ENCODE measurements at places on chromosomes 3 and 15. TPM values are rescaled to one million over a fixed set of nuclear protein-coding genes. Genes with fewer than 3 reads are reported as not detected.

Gene FEZF2
- total RNA-seq: not detected

- H3K4me3 ChIP-seq: no peak overlapping the region
- no peak overlapping the region for H3K27ac ChIP-seq
- no peaks in the 10 kb centered on the region for H3K27me3 ChIP-seq
- peaks cover 4% of the 10 kb centered on the region for H3K36me3 ChIP-seq
Measured at GRCh38 chr3:52845157-52845556, 10.3 kb upstream of the MUSTN1 start.

DNA sequence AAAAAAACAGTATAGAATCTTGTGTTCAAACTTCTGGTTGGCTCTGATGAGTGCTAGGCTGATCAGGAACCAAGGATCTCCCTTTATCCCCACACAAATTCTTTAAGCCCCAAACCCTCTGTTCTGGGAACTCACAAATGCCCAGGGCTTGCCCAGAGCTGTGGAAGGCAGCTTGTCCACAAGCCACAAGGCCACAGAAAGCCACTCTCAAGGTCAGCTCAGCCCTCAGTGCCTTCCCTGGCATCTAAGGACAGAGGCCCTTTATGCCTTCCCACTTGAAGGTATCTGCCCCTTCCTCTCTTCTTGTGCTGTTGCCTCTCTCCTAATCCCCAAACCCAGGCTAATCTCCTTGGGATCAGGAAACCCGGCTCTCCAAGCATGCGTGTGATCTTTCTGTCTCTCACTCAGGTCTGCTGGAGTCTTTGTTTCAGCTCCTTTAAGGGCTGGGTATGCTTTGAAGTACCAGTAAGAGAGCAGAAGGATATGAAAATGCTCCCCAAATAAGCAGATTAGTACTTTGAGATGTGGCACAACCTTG lies 145.0 kb upstream of the TRIM42 start:
- H3K4me1 ChIP-seq: no peaks in the 10 kb centered on the region
- H3K36me3 ChIP-seq: no peaks in the 10 kb centered on the region
- peaks cover 6% of the 10 kb centered on the region for H3K27me3 ChIP-seq
- H3K27ac ChIP-seq: no peak overlapping the region
- H3K4me3 ChIP-seq: no peak overlapping the region
- no peak for DNase-seq

Gene OR5H14
- total RNA-seq: not detected

DNA sequence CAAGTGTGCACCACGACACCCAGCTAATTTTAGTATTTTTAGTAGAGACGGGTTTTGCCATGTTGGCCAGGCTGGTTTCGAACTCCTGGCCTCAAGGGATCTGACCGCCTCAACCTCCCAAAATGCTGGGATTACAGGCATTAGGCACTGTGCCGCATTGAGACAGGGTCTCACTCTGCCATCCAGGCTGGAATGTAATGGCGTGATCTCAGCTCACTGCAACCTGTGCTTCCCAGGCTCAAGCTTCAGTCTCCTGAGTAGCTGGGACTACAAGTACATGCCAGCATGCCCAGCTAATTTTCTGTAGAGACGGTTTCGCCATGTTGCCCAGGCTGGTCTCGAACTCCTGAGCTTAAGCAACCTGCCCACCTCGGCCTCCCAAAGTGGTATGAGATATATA lies 51.6 kb downstream of the ACAD9 start:
- peaks cover 5% of the 10 kb centered on the region for H3K27me3 ChIP-seq
- DNase-seq: no peak
- no peak overlapping the region for H3K4me3 ChIP-seq
- H3K27ac ChIP-seq: no peak overlapping the region
- H3K36me3 ChIP-seq: no peaks in the 10 kb centered on the region
- H3K4me1 ChIP-seq: no peaks in the 10 kb centered on the region

Gene MORF4L1
- 268 TPM for total RNA-seq

GRCh38 chr3:100288288-100288894 lies 27.6 kb downstream of the TBC1D23 start:
- H3K27me3 ChIP-seq: no peaks in the 10 kb centered on the region
- H3K27ac ChIP-seq: no peak overlapping the region
- no peak for DNase-seq
- H3K4me3 ChIP-seq: no peak overlapping the region
- peaks cover 11% of the 10 kb centered on the region for H3K4me1 ChIP-seq

Gene PPP1R14D
- total RNA-seq: not detected

Gene PRR23C
- not detected for total RNA-seq

DNA sequence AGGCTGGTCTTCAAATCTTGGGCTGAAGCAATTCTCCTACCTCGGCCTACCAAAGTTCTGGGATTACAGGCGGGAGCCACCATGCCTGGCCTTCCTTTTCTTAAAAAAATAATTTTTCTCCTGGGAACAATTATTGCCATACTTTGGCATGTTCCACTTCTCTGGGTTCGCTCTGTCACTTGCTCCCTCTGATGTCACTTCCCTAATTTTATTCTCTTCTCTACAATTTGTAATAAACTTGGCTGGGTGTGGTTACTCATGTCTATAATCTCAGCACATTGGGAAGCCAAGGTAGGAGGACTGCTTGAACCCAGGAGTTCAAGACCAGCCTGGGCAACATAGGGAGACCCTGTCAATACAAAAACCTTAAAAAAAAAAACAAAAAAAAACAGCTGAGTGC lies 6.1 kb upstream of the IMPDH2 start:
- H3K27me3 ChIP-seq: no peaks in the 10 kb centered on the region
- H3K4me1 ChIP-seq: no peaks in the 10 kb centered on the region
- H3K27ac ChIP-seq: no peak overlapping the region
- peaks cover 11% of the 10 kb centered on the region for H3K36me3 ChIP-seq
- no peak overlapping the region for H3K4me3 ChIP-seq

DNA sequence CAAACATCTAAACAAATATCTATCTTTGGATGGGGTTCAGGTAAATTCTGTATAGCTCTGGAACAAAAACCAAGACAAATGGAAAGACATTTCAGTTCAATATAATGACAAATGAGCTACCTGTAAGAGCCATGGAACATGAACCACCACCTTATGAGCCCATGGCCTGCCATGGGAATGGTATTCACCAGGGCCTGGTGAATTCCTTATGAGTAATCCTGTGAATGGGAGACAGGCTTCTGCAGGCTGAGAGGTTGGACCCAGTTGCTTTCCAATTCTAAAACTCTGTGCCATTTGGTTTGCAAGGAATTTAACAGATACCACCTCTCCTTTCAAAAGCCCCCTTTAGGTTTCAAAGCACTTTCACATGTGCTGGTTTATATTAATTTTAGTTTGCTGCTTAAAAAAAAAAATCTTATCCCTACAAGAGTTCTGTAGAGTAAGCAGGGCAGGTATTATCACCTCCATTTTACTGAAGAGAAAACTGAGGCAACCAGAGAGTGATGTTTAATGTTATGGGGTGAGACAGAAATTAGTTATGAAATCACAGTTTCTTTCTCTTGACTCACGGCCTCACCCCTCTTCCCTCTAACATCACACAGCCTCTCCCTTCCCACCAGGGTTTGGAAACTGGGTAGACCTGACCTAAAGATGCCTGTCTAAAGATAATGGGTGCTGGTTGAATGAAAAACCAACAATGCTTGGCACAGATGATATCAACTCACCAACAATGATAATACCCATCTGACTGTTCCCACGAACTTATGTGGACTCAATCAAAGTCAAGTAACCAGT lies 397.6 kb upstream of the WNT5A start:
- H3K36me3 ChIP-seq: no peaks in the 10 kb centered on the region
- no peaks in the 10 kb centered on the region for H3K27me3 ChIP-seq
- no peak for DNase-seq
- H3K4me1 ChIP-seq: no peaks in the 10 kb centered on the region
- H3K4me3 ChIP-seq: no peak overlapping the region
- H3K27ac ChIP-seq: no peak overlapping the region

Gene LRRC34
- total RNA-seq: 8.1 TPM

Gene PIGBOS1
- 13.8 TPM for total RNA-seq

Gene PRRT3
- total RNA-seq: 5.3 TPM

GRCh38 chr3:134357261-134357913 lies 16.9 kb downstream of the AMOTL2 start:
- H3K4me1 ChIP-seq: no peaks in the 10 kb centered on the region
- H3K27me3 ChIP-seq: peaks cover 2% of the 10 kb centered on the region
- H3K4me3 ChIP-seq: no peak overlapping the region
- no peaks in the 10 kb centered on the region for H3K36me3 ChIP-seq
- no peak overlapping the region for H3K27ac ChIP-seq

Gene ARNT2
- total RNA-seq: not detected

GRCh38 chr15:101326026-101326315 lies 30.9 kb upstream of the SNRPA1 start:
- peaks cover 3% of the 10 kb centered on the region for H3K36me3 ChIP-seq
- no peak overlapping the region for H3K4me3 ChIP-seq
- DNase-seq: no peak
- H3K27me3 ChIP-seq: peaks cover 2% of the 10 kb centered on the region
- H3K27ac ChIP-seq: no peak overlapping the region

GRCh38 chr15:74213858-74214284 lies 11.3 kb upstream of the STRA6 start:
- H3K27me3 ChIP-seq: peaks cover 7% of the 10 kb centered on the region
- H3K27ac ChIP-seq: no peak overlapping the region
- H3K4me1 ChIP-seq: no peaks in the 10 kb centered on the region
- H3K4me3 ChIP-seq: no peak overlapping the region
- no peaks in the 10 kb centered on the region for H3K36me3 ChIP-seq

Gene CADPS
- not detected for total RNA-seq

DNA sequence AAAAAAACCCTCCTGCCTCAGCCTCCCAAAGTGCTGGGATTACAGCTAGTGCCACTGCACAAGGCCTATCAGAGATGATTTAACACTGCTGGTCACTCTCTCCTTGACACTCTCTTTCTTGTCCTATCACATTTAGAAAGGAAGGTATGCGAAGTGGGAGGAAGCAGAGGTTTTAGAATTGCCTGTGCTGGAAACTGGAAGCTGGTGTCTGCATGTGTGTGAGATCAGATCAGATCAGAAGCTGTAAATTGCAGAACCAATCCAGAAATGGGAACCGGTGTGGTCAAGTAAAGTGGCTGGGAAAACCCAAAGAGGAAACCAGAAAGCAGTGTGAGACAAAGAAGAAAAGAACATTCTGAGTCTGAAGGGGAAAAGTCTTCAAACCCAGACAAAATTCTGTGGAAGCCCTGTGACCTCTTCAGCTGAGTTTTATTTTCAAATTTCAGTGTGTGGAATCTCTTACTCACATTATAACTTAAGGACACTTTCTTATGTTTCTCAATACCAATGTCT lies 2.8 kb downstream of the EFHB start:
- peak overlapping the region; percentile 36 for H3K4me3 ChIP-seq
- peaks cover 23% of the 10 kb centered on the region for H3K4me1 ChIP-seq
- H3K27ac ChIP-seq: no peak overlapping the region
- peaks cover 10% of the 10 kb centered on the region for H3K27me3 ChIP-seq
- DNase-seq: no peak

DNA sequence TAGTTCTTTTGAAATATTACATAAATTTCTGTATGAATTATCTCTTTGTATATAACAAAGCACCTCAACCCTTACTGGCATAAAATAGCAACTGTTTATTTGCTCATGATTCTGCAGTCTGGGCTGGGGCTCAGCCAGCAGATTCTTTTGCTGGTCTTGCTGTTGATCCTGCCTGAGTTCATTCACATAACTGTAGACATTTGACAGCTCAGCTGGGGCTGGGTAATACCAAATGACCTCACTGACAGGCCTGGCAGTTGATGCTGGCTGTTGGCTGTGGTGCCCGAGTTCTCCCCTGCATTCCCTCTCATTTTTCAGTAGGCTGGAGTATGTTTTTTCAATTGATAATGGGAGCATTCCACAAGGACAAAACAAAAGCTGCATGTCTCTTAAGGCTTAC lies 449.9 kb upstream of the GOLIM4 start:
- no peaks in the 10 kb centered on the region for H3K27me3 ChIP-seq
- no peak overlapping the region for H3K4me3 ChIP-seq
- H3K27ac ChIP-seq: no peak overlapping the region
- H3K36me3 ChIP-seq: no peaks in the 10 kb centered on the region
- no peaks in the 10 kb centered on the region for H3K4me1 ChIP-seq
- DNase-seq: no peak

GRCh38 chr3:37811625-37812498 lies 49.8 kb upstream of the CTDSPL start:
- H3K36me3 ChIP-seq: no peaks in the 10 kb centered on the region
- DNase-seq: no peak
- H3K27me3 ChIP-seq: peaks cover 8% of the 10 kb centered on the region
- no peaks in the 10 kb centered on the region for H3K4me1 ChIP-seq
- no peak overlapping the region for H3K4me3 ChIP-seq
- H3K27ac ChIP-seq: no peak overlapping the region

Gene RASGRF1
- not detected for total RNA-seq

GRCh38 chr3:120192159-120192558 lies 92.9 kb downstream of the GPR156 start:
- DNase-seq: no peak
- H3K36me3 ChIP-seq: peaks cover 1% of the 10 kb centered on the region
- peaks cover 7% of the 10 kb centered on the region for H3K27me3 ChIP-seq
- H3K4me1 ChIP-seq: no peaks in the 10 kb centered on the region

DNA sequence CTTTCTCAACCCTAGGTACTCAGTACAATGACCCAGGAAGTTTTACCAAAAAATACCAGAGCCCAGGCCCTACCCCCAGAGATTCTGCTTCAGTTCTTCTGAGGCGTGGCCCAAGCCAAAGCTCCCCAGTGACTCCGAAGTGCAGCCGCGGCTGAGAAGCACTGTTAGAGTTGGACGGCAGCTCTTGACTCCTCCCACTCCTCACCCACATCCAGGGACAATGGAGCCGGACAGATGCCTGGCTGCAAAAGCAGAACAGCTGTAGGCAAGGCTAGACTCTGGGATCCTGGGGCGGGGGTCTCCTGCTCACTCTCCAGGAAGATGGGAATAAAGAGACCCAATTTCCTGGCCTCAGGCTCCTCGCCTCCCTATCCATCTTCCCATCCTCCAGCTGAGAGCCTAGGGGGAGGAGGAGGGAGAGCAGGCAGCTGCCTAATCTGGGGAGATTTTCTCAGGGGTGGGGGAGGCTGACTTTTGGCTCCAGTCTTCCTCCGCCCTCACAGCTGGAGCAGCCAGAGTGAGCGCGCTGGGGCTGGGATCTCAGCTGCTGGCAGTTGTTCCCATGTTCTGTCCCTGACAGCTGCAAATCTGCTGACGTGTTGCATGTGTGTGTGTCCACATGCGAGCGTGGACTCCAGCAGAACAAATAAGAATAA lies 223.8 kb downstream of the OPA1 start:
- no peaks in the 10 kb centered on the region for H3K36me3 ChIP-seq
- H3K27ac ChIP-seq: no peak overlapping the region

Gene RGMA
- not detected for total RNA-seq

- H3K27me3 ChIP-seq: peaks cover 4% of the 10 kb centered on the region
- H3K27ac ChIP-seq: no peak overlapping the region
- no peak for DNase-seq
- no peaks in the 10 kb centered on the region for H3K36me3 ChIP-seq
Measured at GRCh38 chr3:3665961-3666640, 133.1 kb upstream of the LRRN1 start.

DNA sequence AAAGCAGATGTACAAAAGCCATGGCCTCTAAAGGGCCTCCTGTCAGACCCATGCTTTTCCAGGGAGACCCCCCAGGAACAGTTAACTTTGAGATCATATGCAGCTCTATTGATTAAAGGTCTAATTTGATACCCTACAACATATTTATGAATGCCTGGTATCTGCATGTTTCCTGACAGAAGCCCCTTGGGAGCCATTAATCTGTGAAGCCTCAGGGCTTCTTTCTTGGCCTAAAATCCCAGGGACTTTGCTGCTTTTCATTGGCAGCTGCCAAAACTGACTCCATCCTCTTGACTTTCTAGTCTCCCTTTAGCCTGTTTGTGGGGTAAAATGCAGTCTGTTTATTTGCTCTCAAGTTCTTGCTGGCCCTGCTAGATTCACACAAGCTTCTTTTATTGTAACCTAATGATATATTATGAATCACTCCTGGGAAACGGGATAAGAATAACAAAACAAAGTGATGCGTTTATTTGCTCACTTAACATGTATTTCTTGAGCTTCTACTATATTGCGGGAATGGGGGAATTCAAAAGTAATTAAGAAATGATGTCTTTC lies 257.0 kb downstream of the LSAMP start:
- H3K27ac ChIP-seq: no peak overlapping the region
- H3K36me3 ChIP-seq: no peaks in the 10 kb centered on the region
- no peaks in the 10 kb centered on the region for H3K4me1 ChIP-seq
- no peak for DNase-seq
- H3K4me3 ChIP-seq: no peak overlapping the region

Data from activated naive CD8-positive, alpha-beta T cell treated with anti-CD3 and anti-CD28 coated beads, Interleukin-2, amount 10 ng/mL, durations not matched to agents 7 days and 5 days (primary cell).